Right hindlimb (tissue), 1 donor: ENCODE measurements at places on chromosomes 7 and 10.

GRCh38 chr7:134851141-134851540 is 71.7 kb downstream of the CALD1 start:
- DNase-seq: no peak

GRCh38 chr7:30469303-30469702 is 9.3 kb downstream of the NOD1 start:
- peak; percentile 91 for DNase-seq

- DNase-seq: no peak
Observed at GRCh38 chr7:125383324-125383723, 453.7 kb upstream of the POT1 start.

GRCh38 chr10:133399123-133399601 is 5.2 kb downstream of the MTG1 start:
- DNase-seq: no peak

DNA sequence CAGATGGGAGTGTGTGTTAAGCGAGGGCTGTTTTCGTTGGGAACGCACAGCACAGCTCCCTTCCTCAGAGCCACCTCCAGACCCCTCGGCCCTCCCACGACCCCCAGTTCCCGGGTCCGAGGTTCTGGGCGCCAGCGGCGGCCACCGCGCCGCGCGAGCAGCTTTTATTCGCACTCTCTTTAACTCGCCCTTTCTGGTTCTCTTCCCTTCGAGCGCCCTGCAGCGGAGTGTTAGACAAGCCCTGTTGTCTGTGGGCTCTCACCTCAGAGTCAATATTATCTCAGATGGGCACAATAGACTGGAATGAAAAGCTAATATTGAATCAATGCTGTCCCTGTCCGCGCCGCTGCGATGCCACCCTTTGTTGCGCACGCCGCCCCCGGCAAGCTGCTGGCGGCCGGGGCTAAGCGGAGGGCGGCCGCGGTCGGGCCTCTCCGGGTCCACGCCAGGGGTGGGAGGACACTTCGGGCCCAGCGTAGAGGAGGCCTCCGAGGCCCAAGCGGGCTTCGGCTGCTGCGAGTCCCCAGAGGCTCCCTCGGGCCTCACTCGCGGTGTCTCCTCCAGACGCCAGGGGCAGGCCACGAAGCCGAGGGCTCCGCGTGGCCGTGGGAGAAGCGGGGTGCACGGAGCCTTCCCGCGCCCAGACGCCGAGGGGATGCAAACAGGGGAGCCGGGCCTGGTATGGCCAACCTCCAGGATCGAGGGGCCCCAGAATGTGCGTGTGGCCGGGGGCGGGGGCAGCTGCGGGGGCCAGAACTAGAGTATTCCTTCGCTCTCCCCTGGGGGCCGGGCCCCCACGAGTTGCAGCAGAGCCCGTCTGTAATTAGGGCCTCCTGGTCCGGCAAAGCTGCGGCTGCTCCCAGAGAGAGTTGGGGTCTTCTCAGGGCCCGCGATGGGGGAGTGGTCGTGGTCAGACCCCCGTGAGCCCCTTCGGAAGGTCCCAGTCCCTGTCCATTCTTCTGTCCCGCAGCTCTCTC is 7.9 kb upstream of the EMX2 start:
- DNase-seq: no peak

- no peak for DNase-seq
Observed at GRCh38 chr7:150520145-150520544, 5.5 kb downstream of the GIMAP7 start.

- DNase-seq: no peak
Observed at GRCh38 chr10:51760864-51761640, 61.7 kb upstream of the CSTF2T start.

GRCh38 chr7:130379019-130379418 is 1.3 kb upstream of the CPA1 start:
- peak; percentile 12 for DNase-seq

DNA sequence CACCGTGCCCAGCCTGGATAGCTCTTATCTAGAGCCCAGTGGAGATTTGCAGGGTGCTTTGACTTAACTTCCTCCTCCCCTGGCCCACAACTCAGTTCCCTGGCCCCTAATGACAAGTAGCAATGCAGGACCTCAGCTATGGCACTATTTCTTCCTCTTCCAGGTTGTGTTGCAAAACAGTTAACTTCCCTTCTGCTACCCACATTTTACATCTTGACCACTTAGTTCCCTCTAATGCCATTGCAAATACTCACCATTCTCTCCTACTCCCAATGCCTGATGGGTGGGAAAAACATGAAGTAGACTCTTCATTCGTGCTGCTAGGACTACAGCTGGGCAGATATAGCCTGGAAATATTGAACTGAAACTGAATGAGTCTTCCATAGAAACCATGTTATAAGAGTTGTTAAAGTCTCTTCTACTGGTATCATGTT is 39.1 kb upstream of the FGL2 start:
- DNase-seq: no peak

DNA sequence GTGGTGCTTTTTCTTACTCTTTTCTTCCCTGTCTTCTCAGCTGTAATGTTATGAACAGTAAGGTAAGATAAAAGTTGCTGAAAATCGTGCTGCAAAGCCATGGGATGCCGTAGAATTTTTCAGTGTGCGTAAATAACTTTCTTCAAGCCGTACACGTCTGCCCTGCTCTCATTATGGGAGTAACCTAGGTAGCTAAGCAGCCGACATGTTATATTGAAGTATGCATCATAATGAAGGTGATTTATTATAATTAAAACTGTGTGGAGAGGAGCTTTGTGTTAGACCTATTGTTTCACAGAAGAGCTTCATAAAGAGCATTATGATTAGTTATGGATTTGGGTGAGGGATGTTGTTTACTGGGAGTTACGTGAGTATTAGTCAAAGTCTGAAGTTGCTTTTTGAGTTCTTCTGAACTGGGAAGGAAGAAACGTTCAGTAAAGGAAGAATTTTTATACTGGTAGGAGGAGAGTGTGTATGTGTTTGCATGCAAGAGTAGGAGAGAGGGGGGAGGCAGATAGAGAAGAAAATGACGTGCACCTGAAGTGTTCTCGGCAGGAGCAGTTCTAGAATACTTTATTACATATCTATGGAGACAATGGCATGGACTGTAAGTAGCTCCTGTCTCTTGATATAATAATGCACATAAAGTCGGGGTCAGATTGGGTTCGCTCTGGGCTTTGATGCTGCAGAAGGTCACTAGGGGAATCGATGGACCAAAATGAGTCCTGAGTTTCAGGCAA is 56.3 kb downstream of the POU6F2 start:
- no peak for DNase-seq

DNA sequence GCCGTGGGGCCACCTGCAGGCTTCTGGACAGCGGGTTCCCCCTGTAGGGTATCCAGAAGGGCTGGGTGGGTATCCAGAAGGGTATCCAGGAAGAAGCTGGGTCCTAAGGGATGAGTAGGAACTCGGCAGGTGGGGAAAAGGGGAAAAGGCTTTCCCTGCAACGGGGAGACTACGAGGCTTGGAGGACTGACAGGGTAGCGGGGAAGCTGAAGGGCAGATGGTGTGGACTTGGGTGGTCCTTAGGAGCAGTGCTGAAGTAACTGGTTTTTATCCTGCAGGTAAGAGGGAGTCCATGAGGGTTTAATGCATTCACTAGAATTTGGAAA is 525 bp downstream of the UBE2D4 start:
- no peak for DNase-seq

DNA sequence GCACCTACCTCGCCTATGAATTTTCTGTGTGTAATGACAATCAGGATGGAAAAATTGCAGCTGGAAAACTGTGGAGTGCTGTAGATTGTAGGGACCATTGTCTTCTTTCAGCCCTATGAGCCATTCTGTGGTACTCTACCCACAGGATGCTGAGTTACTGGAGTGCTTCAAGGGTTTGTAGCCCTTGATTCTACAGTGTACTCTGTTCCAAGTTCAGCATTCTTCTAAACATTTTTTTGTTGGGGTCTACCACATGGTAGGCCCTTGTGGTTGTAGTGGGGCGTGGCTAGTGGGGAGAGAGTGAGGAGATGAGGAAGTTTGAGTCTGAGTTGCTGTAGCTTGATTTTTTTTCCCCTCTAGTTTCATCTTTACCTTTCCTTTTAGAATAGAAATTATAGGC is 33.5 kb downstream of the REEP3 start:
- peak; percentile 56 for DNase-seq

DNA sequence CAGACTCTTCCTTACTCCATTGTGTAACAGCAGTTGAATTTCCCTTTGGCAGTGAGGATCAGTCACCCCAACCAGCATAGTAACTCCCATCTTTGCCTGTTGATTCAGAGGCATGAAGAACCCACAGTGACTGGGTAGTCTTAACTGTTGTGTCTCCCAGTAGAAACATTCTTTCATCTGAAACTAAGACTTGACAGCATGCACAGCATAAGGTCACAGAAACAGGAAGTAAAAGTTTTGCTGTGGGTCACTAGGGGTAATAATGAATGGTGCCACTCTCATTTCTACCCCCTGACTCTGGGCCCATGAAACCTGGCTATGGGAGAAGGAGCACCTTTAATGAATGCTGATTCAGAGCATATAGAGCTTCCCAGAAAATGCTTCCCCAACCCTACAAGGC is 8.3 kb upstream of the FRMPD2 start:
- DNase-seq: no peak

- DNase-seq: peak; percentile 55
Observed at GRCh38 chr10:14567421-14567820, 207.3 kb downstream of the FAM107B start.

- no peak for DNase-seq
Observed at GRCh38 chr10:1589257-1589656, 148.1 kb downstream of the ADARB2 start.

GRCh38 chr10:80504158-80504811 is 33.4 kb upstream of the SH2D4B start:
- DNase-seq: no peak

DNA sequence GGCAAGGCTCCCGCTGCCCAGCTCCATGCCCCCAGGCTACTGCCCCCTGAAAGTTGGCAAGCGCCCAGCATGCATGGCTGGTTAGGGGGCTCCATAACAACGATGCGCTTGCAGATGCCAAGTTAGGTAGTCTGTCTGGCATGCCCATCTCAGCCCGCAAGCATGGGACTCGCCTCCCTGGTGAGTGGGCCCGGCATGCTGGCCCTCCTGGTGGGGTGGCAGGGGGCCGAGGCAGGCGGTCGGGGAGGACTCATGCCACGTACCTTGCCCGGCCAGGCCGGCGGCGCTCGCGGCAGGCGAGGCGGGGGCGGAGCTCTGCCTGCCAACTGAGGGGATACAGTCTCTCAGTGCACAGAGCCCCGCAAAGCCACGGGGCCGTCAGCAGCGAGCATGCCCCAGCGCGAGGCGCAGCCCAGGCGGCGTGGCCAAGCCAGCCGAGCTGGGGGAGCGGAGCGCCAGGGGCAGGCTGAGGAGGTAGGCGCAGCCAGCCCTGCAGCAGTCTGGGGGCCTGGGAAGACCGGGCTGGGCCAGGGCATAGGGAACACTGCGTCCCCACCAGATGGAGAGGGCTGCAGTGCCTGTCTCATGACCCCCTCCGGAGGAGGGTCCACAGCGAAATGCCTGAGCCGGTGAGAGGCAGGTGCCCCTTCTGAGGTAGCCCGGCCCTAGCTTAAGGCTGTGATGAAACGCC is 28.0 kb upstream of the NDST2 start:
- no peak for DNase-seq

GRCh38 chr10:112663234-112664125 is 216.5 kb downstream of the VTI1A start:
- no peak for DNase-seq

GRCh38 chr7:135759532-135759931 is 10.9 kb upstream of the FAM180A start:
- no peak for DNase-seq

GRCh38 chr10:107970512-107970911 is 806.0 kb upstream of the SORCS1 start:
- DNase-seq: no peak

- no peak for DNase-seq
Observed at GRCh38 chr10:122774231-122774630, 71.4 kb downstream of the CUZD1 start.

- DNase-seq: no peak
Observed at GRCh38 chr7:95398155-95398940, 2.2 kb upstream of the PON3 start.

DNA sequence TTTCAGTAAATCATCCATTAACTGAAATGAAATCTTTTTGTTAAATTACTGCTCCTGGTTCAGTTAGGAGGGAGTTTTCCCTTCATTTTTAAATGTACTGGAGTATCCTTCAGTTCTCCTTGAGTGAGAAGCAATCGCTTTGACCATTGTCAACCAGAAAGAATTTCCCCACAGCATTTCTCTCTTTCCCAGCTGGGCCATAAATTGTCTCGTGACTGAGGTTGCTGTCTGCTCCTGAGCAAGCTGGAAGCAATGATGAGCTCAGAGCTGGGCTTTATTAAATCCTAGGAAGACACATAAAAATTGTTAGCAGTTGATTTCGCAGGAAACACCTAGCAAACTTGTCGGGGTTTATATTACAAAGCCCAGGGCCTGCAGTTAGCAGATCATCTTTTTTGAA is 102.0 kb upstream of the INSYN2A start:
- DNase-seq: no peak

DNA sequence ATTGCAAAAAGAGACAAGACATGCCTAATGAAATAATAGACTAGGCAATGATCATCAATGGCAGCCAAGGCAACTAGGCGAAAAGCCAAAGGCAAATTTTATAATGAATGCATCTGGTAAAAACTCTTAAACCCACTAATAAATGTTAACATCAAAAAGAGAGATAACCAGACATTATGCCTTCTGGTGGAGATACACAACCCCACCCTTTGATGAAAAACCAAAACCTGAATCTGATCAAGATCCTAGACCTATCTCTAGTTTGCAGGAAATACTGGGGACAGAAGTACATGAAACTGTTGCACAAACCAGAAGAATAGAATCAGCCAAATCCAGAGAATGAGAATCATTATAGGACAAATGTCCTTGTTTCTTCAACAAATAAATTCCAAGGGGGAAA is 22.0 kb upstream of the GSAP start:
- DNase-seq: no peak

DNA sequence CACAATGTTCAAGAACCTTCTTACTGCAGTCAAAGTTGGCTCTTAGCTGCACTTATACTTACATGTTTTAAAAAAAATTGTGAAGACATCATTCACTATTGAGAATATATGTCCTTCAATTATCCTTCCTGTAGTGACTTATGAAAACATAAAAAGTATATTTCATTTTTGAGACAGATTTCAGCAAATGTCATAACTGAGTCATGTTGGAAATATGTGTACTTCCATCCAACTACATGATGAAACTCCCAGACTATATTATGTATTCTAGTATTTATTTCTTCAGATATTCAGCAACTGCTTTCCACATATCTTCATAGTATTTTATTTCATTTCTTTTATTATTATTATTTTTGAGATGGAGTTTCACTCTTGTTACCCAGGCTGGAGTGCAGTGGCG is 160.2 kb downstream of the ARHGAP12 start:
- DNase-seq: no peak

DNA sequence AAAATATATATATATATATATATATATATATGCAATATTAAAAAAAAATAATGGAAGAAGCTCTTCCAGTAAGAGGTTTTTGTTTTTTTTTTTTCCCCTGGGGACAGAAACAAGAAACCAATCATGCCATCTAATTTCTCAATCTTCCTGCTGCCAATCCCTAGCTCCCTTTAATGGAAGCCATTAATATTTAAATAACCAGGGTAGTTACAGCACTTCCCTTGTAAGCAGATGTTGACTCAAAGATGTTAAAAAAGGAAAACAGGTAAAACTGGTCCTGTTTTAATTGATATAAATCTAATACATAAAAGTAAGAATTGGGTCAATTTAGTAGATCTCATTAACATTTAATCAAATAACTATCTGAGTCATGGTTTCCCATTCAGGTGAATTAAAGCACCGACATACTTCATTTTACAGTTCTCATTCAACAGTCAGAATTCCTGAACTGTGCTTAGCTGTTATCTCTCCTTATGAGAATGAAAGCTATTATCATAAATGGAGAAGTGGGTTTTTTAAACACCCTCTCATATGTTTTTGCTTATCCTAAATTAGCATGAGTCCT is 22.6 kb downstream of the CPVL start:
- no peak for DNase-seq

GRCh38 chr10:89156161-89156835 is 50.8 kb downstream of the CH25H start:
- DNase-seq: no peak
